C1 segment of cervical spinal cord (tissue), 14 donors: ENCODE measurements at places on chromosomes 16 and 17.

DNA sequence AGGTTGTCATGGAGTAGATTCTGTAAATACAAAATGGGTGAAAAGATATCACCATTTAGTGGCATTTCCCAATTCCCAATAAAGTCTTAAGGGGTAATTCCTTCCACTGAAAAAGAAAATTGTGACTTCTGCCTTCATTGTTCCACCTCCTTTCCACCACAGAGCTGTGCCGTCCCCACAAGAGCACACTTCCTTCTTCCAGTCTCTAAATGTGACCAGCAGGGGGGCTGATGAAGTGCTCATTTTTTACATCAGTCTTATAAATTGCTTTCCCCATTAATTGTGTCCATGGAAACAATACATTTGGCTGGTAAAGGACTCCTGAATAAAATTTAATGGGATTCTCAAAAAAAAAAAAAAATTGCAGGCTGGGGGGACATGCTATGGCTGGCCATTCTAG is 260.8 kb upstream of the PSMD7 start:
- no peak for DNase-seq

DNA sequence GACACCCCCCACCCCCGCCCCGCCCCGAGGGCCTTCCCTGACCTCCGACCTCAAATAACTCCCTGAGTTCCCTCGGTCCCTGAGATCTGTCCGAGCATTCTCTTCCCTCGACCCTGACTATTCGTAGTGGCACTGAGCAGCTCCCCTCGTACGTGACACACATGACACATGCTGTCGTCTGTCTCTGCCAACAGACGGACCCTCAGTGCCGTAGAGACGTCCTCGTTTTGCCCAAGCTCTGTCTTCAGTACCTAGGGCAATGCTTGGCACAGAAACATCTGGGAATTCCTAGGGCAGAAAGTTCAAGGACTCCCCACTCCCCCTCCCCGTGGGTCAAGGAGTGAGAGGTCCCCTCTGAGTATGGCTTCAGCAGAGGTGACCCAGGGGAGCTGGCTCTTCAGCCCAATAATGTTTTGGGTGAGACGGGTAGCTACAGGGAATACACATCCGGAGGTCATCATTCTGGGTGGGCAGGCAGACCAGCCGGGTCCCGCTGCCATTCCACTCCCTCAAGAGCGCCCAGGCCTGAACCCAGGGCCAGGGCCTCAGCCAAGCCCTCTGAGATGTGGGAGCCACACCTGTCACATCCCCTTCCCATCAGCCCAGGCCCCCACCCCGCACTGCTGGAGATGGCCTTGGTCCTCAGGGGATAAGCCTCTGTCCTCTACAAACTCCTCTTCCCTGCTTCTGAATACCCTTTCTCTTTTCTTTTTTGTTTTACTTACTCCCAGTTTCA is 671 bp upstream of the FADS6 start:
- DNase-seq: no peak

GRCh38 chr17:74380959-74381808 is 13.9 kb downstream of the GPR142 start:
- DNase-seq: no peak

DNA sequence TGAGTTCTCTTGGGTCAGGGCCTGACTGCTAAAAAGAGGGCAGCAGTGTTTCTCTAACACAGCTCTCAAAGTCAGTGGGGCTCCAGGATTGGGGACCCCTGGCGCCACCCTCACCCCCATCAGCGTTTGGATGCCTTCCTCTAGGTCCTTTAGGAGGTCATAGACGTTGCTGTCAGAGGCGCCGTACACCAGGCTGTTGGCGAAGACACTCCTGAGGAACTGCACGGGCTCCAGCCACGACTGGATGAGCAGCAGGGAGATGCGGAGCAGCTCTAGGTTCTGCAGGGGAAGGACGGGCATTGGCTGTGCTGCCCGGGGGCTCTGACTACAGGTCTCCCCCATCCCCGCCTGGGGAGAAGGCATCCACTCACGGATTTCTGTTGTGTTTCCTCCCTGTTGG is 993 bp downstream of the GH1 start:
- DNase-seq: no peak

DNA sequence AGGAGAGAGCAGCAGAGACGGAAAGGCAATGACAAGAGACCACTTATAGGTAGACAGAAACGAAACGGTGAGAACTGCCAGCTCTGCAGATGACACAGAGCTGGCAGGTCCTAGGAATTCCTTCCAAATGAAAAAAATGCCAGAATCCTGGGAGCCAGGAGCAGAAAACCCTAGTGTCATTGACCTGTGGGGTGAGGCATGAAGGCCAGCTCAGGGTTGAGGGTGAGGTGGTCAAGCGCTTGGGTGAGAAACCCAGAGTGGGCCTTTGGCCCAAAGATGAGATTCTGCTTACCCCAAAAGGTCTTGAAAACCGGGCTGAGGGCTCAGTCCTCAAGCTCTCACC is 9.2 kb downstream of the HIC1 start:
- no peak for DNase-seq

DNA sequence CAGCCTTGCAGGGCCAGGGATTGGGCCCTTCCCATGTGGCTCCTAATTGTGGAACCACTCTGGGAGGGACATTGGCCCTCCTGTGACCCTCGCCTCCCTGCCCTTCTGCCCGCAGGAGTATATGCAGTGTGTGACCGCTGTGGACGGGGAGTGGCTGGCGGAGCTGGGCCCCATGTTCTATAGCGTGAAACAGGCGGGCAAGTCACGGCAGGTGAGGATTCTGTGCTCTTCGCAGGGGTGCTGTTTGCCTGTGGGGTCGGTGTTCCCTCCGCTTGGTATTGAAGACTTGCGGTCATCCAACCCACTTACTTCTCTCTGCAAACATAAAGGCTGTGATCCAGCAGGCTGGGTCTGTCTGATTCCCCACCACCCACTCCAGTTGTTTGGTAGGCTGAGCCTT is 15.7 kb downstream of the DHX38 start:
- DNase-seq: no peak

DNA sequence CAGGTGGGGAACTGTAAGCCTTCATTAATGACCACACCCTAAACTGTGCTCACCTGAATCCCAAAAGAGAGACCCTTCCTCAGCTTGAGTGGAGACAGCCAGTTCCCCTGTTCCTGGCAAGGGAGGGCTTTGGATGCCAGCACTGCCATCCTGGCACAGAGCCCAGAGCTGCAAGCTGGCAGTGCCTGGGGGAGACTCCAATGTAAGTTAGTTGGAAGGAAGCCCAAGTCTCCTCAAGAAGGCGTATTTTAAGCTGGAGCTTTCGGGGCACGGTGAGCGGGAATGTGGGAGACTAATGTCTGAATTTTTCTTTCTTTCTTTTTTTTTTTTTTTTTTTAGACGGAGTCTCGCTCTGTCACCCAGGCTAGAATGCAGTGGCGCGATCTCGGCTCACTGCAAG is 4.7 kb downstream of the CDC42EP4 start:
- DNase-seq: no peak

DNA sequence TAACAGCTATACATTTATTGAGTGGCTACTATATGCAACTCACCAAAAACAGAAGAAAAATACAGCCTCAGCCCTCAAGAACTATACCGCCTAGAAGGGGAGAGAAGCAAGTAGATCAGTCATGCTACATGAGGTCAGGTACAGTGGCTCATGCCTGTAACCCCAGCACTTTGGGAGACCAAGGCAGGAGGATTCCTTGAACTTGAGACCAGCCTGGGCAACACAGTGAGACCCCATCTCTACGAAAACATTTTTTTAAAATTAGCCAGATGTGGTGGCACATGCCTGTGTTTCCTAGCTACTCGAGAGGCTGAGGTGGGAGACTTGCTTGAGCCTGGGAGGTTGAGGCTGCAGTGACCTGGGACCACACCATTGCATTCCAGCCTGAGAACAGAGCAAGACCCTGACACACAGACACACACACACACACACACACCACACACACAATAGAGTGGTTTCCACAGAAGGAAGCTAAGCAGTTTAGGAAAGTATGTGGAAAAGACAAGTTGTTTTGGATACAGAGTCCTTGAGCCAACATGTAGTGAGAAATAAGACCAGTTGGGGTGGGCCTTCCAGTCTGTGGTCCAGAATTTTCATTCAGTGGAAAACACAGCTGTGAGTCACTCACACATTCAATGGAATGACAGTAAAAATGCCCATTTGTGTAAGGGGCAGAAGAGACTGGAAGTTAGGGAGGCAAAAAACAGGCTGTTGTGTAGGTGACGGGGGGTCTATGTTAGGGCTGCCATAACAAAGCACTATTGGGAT is 10.7 kb upstream of the SNTB2 start:
- no peak for DNase-seq

GRCh38 chr16:79055251-79055970 is 545.1 kb downstream of the MAF start:
- DNase-seq: no peak

- no peak for DNase-seq
Measured at GRCh38 chr16:25625620-25626019, 66.1 kb upstream of the HS3ST4 start.

- peak; percentile 57 for DNase-seq
Measured at GRCh38 chr17:57086069-57086930, 1.3 kb downstream of the AKAP1 start.

GRCh38 chr17:386141-386876 is 33.7 kb upstream of the RPH3AL start:
- peak; percentile 22 for DNase-seq

GRCh38 chr17:42475835-42476234 is 17.2 kb downstream of the ATP6V0A1 start:
- no peak for DNase-seq

DNA sequence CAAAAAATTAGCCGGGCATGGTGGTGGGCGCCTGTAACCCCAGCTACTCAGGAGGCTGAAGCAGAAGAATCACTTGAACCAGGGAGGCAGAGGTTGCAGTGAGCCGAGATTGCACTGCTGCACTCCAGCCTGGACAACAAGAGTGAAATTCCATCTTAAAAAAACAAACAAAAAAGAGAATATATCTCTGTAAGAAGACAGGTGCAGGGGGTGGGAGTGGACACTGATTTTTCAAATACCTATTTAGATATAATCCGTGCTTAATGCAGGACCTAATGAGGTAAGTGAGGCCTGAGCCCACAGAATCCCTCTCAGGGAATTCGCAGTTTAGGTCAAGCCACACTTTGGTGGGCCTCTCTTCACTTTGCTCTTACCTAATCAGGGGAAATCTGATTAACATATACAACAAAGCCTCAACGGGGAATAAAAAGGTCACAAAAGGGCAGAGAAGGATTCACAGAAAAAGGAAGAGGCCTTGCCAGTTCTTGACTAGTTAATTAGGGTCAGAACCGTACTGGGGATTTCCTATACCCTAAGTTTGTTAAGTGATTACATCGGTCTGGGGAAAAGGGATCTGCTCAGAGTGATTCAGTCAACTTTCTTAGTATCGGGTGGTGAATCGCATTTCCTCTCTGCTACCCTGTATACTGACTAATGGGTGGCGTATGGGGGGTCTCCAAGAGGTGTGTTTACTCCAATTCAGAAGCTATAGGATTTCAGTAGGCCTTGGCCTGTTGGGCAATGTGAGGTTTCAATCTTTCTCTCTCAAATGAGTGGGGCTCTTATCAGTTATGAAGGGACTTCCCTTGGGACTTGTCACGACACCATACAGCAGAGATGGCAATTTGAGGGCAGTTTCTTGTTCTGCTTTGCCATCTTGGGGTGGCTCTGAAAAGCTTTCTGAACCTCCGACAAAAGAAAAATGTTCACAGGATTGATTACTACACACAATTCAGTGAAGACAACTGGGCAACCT is 1.9 kb upstream of the NFAT5 start:
- no peak for DNase-seq

GRCh38 chr16:64617836-64618476 is 503.9 kb downstream of the CDH11 start:
- DNase-seq: no peak

GRCh38 chr16:55265926-55266325 is 58.1 kb upstream of the IRX6 start:
- no peak for DNase-seq

DNA sequence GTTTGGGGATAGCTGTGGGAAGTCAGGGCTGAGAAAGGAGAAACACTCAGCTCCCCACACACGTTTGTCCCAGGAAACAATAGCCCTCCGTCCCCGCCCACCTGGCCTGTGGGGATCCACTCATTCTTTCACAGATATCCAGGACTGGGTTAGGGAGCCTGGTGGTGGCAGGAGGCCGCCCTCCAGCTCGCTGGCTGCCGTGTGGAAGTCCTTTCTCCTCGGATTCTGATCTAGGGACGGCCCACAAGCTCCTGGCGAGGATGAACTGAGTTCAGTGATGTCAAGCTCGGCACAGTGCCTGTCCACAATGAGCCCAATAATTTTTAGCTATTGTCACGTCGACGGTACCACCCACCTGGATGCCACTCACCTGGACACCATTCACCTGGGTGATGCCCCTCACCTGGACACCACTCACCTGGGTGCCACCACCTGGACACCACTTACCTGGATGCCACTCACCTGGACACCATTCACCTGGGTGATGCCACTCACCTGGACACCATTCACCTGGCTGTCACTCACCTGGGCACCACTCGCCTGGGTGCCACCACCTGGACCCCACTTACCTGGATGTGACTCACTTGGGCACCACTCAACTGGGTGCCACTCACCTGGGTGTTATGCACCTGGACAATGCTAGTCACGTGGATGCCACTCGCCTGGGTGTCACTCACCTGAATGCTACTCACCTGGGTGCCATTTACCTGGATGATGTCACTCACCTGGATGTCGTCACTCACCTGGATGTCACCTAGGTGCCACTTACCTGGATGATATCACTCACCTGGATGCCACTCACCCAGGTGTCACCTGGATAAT is 172.5 kb upstream of the FOXF1 start:
- DNase-seq: no peak

DNA sequence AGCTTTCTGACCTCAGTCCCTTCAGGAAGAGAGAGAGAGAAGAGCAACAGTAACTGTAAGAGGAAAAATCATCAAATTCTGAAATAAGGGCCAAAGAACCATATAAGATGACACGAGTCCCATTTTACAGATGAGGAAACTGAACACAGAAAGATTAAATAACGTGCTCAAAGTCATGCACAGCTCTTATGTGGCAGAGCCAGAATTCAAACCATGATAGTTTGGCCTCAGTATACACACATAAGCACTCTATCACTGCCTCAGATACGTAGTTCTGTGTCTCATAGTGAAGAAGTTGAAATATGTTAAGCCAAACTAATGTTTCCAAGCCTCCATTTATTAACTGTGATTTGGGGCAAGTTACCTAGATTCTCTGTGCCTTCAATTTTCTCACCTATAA is 1.9 kb upstream of the ZNF19 start:
- DNase-seq: no peak

DNA sequence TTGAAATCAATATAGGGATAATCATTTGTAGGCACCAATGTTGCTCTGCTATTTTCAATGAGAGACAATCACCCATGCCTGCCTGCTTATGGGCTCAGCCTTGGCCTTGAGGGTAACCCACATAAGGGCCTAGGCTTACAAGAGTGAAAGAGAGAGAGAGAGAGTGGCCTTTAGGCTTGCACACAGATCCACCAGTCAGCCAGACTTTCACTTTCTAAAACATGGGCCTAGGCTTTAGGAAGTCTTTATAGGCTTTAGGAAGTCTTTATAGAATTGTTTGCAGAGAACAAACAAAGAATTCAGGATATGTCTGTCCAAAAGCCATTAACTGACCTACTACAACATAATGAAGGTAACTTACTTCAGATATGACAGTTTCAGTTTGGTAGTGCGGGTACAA is 3.4 kb downstream of the ABCA9 start:
- DNase-seq: no peak

- DNase-seq: peak; percentile 74
Measured at GRCh38 chr16:66947302-66948065, 12.2 kb downstream of the CES2 start.
